Endothelial cell of umbilical vein (primary cell): ENCODE measurements at places on chromosomes 2 and 18.

DNA sequence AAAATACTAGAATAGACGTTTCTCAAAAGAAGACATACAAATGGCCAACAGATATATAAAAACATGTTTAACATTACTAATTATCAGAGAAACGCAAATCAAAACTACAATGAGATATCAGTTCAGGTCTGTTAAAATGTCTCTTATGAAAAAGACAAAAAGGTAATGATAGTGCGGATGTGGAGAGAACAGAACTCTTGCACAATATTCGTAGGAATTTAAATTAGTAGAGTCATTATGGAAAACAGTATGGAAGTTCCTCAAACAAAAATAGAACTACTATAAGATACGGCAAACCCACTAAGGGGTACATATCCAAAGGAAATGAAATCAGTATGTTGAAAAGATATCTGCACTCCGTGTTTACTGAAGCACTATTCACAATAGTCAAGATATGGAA is 167.5 kb upstream of the CWC22 start:
- DNase-seq, result no peak

DNA sequence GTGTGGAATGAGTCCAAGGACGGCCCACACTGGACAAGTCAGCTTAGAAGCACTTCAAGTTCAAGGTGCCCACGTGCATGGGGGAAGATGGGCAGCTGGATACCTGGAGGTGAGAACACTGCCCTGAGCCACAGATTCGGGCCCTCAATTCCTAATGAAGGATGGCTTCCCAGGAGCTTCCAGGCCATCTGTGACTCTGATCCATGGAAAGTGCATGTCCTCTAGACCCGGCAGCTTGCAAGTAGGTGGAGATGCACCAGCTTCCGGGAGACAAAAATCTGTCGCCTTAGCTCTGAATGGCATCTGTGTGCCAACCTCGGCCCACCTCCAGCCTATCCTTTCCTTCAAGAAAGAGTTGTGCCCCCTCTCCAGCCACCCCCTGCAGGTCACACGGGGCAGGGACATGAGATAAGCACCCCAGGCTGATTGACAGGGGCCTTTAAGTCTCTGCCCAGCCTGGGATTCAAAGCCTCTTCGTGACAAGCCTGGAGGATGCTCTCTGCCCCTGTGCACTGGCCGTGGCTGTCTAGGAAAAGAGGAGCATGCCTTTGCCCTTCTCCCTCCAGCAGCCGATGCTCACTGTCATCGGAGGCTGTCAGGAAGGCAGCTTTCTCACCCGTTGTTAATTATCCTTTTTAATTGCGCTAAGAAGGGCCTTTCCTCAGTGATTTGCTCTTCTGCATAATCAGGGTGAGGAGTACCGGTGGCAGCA is 65.5 kb downstream of the BIN1 start:
- no peak for DNase-seq

GRCh38 chr2:225008935-225009334 is 33.3 kb downstream of the DOCK10 start:
- DNase-seq, result peak; percentile 39

DNA sequence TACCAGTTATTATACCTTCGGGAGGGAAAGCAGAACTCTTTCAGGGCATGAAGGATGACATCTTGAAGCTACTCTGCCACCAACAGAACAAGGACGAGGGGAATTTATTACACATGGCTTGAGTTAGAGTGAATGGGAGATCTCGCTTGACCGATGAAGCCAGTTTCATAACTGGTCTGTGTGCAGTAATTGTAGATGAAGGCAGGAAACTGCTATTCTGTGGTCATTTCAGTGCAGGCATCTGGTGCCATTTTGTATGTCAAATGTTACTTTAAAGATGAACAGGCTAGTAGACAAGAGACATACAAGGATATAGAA is 20.5 kb downstream of the GREB1 start:
- no peak for DNase-seq

DNA sequence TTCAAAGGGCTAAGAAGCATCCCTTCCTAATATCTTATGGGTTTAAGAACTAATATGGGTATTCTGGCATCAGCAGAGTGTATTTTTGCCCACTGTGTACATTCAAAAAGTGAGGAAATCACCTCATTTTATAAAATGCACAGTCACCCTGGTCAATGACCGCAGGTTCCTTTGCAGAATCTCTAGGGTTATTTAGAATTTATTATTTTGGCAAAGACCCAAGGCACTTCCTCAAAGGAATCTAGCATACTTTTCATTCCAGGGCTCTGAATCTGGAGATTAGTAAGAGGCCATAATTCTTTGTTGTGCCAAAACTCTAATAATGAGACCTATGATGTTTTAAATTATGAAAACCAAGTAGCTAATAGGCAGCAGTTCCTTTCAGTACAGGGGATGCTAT is 27.2 kb upstream of the CDH2 start:
- peak; percentile 83 for DNase-seq

DNA sequence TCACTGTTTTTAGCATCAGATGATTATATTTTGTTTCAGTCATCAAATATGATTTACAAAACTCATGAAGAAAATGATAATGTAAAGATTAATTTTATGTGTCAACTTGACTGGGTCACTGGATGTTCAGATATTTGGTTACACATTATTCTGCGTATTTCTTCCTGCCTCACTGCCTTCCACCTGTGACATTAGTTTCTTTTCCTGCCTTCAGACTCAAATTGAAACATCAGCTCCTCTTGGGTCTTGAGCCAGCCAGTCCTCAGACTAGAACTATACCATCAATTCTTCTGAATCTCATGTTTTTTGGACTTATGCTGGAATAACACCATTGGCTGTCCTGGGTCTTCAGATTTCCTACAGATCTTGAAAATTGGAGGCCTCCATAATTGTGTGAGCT is 96.7 kb downstream of the ZNF385B start:
- no peak for DNase-seq

DNA sequence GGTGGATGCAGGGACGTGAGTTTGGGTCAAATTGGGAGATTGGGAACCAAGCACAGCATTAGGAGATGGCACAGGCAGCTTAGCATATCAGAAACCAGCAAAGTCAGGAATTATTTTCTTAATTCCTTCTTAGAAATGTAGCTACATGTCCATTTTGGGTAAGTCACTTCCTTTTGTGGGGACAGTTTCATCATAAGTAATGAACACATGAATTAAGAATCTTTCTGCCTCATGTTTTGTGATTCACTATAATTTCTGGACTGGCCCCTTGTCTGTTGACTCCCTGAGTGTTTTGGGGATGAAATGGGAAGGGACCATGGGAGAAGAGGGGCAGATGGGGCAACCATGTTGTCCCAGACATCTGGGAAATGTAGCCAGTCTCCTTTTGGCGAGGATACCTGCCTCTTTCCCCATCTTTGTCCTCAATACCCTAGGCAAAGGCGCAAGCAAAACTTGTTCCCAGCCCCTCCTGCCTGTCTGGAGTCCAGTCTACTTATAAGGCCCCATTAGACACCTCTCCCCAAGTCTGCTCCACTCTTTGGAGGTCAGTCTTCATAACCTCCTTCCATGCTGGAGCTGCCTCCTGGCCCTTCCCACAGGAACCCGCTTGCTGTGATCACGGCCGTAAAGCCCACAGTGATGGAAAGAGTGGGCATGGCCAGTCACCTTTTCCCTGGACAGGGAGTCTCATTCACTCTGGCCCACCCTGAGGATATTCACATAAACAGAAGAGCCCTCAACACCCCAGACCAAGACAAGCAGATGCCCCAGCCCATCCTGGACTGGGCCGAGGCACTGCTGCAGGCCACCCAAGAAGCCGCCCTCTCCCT is 25.7 kb downstream of the MTHFD2 start:
- DNase-seq, result no peak

DNA sequence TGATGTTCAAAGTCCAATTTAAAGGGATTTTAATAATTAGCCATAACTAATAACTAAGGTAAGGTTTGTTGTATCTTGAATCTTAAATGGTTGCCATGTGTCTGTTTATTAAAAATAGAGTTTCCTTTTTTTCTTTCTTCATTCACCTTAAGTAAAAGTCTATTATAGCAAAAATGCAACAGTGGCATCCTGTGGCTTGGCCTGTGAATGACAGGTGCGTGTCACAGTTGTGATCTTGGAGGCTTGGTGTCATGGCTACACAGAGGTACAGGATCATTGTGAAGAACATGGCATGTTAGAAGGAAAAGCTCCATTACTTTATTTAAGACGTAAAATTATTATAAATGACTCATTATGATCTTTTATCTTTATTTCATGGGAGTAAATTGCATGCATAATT is 246.1 kb downstream of the BCL2 start:
- no peak for DNase-seq

DNA sequence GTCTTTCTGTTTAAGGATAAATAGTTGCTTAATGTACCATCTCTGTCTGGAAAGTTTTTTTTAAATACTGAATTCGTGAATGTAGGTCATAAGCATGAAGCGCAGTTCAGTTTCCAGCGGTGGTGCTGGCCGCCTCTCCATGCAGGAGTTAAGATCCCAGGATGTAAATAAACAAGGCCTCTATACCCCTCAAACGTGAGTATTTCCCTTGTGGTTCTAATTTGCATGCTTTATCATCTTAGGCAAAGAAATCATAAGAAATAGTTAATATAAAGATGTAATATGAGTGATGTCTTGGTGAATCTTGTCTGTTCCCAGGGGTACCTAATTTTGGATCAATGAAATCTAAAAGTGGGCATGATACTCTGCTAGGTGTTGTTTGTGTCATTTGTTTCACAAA is 1.5 kb downstream of the NDC80 start:
- DNase-seq, result no peak

- DNase-seq, result no peak
These were observed 27.8 kb upstream of the NETO1 start for GRCh38 chr18:72895548-72895947.

- DNase-seq, result no peak
These were observed 177.0 kb upstream of the CCDC68 start for GRCh38 chr18:55136258-55136657.
